Stimulated activated CD8-positive, alpha-beta memory T cell treated with anti-CD3 and anti-CD28 coated beads, Interleukin-12 subunit alpha, Interleukin-12 subunit beta, amount 100 ng/mL, for 1 hour (primary cell): ENCODE measurements at places on chromosomes 7 and 10.

- DNase-seq, result no peak
Measured at GRCh38 chr10:91930939-91931338, 7.4 kb downstream of the BTAF1 start.

DNA sequence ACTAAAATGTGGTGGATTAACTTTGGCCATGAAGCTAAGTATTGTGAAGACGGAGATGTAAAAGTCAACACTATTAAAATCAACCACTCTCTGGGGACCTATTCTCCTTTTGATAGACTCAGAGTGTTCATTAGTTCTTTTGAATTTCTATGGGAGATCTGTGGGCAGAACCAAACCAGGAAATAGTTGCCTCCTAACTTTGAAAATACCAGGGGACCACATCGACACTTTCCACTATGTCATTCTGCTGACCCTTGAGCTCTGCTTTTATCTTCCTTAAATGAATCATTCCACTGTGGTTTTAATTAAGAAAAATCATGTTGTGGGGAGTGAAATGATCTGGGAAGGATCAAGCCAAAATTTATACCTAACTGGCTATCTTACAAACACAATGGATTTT, 960.5 kb downstream of the GATA3 start:
- no peak for DNase-seq

GRCh38 chr7:6260291-6261187, 11.9 kb downstream of the CYTH3 start:
- no peak for DNase-seq

DNA sequence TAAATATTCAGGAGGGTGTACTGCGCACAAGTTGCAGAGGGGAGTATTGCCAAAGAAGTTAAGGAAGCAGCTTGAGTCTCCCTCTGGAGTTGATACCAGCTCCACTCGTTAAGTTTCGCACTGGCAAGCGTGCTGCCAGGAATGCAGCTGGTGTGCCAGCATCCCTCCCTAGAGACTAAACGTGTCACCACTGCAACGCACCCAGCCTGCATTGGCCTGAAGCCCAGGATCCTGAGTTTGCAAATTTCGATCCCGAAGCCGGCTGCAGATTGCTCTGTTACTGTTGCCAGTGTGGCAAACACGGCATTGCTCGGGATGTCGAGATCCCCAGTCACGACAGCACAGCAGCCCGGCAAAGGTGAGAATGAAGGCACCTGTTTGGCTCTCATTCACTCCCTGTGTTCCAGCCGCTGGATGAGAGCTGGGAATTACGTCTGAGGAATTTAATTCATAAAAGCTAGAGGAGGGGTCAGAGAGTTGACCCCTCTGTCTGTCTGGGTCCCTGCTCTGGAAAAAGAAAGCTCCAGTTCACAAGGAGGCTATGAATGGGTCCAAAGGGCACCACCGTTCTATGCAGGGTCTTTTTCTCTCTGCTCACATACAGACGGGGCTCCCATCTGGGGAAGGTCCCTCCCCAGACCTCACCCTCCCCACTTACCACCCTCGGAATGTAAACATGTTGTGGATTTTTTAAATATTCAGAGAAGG, 61.0 kb downstream of the NRP1 start:
- DNase-seq, result no peak

GRCh38 chr10:122050311-122050710, 61.3 kb downstream of the TACC2 start:
- DNase-seq, result no peak

GRCh38 chr10:101244321-101245050, 15.2 kb upstream of the LBX1 start:
- DNase-seq, result no peak

DNA sequence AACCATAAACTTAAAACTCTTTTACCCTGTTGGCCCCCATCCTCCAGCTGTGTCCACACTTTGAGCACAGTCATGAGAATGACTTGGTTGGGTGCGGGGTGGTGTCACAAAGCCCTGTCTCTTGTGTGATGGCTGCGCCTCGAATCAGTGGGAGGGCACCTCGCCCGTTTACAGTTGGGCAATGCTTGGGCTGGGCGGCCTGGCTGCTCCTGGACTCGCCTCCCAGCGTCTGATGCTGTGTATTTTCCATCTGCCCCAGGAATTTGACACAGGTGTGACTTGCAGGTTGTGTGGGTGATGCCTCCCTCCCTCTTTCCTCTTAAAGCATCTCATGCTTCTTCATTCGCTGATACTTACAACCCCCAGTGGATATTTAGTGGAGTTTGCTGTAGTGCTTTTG, 33.7 kb downstream of the CHST12 start:
- no peak for DNase-seq

DNA sequence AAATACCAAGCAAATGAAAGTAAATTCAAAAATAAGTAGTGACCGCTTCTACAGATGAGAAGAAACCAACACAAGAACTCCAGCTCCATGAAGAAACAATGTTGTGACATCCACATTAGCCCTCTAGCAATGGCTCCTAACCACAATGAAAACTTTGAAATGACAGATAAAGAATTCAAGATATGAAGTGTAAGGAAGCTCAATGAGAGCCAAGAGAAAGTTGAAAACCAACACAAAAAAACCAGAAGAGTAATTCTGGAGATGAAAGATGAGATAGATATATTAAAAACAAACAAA, 68.2 kb upstream of the DDC start:
- DNase-seq, result no peak

DNA sequence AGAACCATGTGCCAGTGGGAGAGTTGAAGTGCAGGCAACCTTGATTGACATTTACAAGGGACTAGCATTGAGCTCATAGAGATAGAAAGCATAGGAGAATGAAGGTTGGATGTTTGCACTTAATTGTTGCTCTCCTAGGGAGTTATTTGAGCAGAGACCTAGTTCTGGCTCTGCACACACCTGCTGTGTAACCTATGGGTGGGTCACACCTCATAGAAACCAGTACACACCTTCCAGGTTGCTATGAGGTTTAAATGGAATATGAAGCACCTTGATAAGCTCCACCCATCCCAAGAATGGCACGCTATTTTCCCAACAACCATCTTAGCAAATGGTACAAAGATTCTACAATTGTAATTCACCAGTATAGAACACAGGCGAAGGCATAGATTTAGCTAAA, 86.2 kb upstream of the AOAH start:
- DNase-seq, result no peak

- DNase-seq, result no peak
Measured at GRCh38 chr10:99700649-99701048, 31.3 kb downstream of the COX15 start.

DNA sequence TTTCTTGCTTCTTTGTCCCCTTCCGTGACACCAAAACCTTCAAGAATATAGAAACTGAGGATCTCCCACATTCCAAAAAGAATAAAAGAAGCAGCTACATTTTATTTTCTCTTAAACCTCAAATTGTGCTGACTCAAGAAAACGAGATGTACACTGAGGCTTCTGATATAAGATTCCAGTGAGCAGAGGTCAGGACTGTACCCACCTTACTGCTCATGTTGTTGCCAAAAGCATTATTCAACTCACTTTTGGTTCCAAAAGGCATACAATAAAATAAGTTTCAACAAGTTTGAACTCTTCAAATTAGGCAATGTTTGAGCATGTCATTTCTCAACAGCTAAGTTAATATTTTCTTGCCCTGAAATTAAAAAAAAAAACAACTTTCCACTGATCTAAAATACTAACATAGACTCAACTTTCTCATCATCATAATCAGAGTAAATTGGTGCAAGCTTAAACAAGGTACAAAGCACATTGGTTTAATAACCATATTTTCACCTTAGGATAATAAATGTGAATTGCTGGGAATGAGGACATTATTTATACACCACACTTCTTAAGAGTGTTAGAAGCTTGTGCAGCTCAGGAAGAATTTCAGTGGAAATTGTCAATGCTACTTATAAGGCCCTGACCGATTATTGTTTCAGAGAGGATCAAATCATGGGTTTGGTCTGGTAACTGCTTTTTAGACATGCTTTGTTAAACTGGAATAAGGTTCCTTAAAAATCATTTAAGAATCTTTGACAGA, 629.0 kb upstream of the IGFBP3 start:
- no peak for DNase-seq
